ENCODE measurements at places on chromosomes 7 and 10.

- DNase-seq, result no peak
These were observed at the start of gene IGFBP3 for GRCh38 chr7:45920502-45921380. IGFBP3 (minus strand) TSS chr7:45921272; CDS start chr7:45921140, 132 bp downstream.

DNA sequence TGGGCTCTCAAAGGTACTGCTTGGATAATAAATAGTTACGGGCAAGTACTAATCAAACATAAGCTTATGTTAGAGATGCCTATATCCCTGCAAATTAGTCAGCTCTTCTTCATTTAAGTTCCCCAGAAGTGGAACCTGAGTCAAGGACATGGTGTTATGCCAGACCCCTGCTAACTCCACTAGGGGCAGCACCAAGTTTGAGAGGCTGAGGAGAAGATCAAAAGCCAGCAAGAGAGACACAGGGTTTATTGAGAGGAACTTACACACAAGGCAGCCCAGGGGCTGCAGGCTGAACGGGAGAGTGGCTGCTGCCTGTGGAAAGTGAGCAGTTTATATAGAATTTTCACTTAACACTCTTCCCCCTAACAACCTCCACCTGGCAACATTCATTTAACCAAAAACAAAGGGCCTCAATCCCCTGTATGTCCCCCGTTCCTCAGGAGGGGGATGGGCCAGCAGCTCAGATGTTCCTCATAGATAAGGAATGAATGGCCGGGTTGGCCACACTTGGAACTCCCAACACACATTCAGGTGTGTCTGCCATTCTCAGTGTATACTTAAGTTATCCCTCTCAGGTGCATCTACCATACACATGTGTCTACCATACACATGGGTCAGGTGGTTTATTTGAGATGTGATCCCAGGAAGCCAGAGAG, 62.6 kb upstream of the GHITM start:
- no peak for DNase-seq

GRCh38 chr7:146355216-146355615, 238.6 kb downstream of the CNTNAP2 start:
- DNase-seq, result no peak

- peak; percentile 1 for DNase-seq
These were observed 33.7 kb upstream of the PTF1A start for GRCh38 chr10:23158370-23158769.

Data from activated CD8-positive, alpha-beta memory T cell treated with anti-CD3 and anti-CD28 coated beads for 4 hours (primary cell).